AML-193 (cell line): ENCODE measurements at places on chromosomes 1 and 21.
A peak's percentile ranks its signal among the peaks of the same experiment; 100 is the strongest.

DNA sequence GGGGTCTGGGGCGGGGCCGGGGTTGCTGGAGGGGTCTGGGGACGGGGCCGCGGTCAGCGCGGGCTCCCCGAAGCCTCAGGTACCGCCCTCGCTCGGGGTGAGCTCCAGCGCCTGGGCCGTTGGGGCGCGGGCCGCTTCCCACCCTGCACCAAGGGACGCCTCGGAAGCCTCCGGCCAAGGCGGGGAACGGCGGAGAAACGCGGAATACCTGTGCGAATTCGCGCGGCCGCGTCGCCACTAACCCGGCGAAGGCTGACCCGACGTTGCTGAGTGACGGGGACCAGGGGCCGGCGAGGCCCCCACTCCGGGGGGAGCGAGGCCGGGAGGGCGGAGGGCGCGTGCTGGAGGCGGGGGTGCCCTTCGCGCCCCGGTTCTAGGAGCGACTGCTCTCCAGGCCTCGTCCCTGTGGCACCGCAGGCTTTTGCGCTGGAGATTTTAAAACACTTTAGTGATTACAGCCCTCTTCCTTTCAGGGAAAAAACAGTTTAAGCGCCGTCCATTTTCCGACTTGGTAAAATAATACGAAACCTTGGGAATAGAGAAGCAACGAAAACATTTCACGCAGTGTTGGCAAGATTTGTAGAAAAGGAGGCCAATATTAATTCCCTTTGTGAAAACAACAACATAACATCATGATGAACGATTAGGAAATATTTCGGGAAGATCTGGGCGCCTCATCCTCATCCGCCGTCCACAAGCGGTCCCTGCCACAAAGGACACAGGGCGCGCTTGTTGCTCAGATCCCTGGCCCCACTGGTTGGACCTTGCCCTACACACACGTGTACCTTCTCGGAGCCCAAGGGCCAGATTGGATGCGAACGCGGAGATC is 971 bp upstream of the GNG4 start:
- DNase-seq = no peak

GRCh38 chr1:161307230-161307768 is 2.5 kb downstream of the MPZ start:
- no peak for DNase-seq

GRCh38 chr1:153750026-153750995 is 22.5 kb downstream of the INTS3 start:
- DNase-seq = no peak

DNA sequence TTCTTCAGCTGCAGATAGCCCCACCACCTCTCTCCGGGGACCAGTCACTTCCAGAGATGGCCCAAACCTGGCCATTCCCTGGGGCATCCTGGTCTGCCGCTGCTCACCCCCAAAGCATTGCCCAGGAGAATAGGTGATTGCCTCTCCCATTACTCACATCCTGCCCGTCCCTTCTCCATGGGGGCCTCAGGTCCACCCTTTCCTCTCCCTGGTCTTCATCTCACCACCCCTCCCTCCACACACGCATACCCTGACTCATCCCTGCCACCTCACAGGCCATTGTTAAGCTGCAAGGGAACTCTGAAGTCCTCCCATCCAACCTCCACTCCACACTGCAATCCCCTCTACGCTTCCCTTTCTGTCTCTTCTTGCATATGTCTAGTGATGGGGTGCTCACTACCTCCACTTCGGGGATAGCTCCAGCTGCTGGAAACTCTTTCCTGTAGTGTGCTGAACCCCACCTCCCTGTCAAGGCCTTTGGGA is at the start of gene PLEKHG5:
Gene PLEKHG5 (minus strand): TSS at position 188 of the 483 bp plus-strand sequence. CDS start 14,096 bp downstream, outside the sequence.
- no peak for DNase-seq

GRCh38 chr21:14706712-14707510 is 160.8 kb upstream of the SAMSN1 start:
- no peak for DNase-seq

- no peak for DNase-seq
These were observed 57.1 kb downstream of the ZC3H11B start for GRCh38 chr1:219555806-219556205.

DNA sequence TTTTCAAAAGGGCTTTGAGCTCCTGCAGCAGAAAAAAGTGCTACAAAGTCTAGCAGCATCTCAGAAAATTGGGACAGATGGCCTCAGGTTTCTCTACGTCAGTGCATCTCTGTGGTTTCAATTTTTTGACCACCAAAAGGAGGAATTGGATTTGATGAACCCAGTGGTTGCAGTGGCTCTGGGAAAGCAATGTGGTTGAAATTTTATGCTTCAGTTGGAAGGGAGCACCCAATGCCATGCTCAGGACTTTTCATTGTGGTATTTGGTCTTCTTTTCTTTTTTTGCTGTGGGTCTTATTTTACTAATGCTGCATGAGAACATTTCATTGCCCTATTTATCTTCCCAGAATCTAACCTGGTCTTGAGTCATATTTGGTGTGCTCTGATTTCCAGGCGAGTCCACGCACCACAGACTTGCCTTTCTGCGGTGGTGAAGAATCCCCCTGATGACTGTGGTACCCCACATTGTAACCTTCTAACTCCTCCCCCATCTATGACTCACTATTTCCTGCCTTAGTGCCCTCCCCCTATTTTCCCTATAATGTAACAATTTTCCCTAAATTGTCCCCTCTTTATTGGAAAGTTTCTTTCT is 56.7 kb downstream of the S1PR1 start:
- no peak for DNase-seq

GRCh38 chr1:33349081-33349759 is 28.3 kb upstream of the A3GALT2 start:
- DNase-seq = peak; percentile 21

GRCh38 chr1:247445526-247446356 is 12.2 kb downstream of the OR2B11 start:
- DNase-seq = no peak

DNA sequence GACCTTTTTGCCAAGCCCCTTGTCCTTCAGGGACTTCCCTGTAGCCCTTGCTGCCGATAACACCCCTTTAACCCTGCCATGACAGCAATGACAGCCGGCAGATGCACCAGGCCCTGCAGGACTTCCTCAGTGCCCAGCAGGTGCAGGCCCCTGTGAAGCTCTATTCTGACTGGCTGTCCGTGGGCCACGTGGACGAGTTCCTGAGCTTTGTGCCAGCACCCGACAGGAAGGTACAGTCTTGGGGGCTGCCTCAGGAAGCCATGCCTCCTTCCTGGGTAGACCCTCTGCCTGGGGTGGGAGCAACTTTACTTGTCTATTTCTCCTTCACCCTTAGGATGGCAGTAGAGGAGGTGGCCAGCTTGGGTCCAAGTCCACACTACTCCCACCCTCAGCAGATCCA is 16.1 kb upstream of the PADI6 start:
- DNase-seq = no peak

- DNase-seq = no peak
These were observed 56.1 kb upstream of the MRPS6 start for GRCh38 chr21:34017039-34017961.

GRCh38 chr1:203878422-203878821 is 17.0 kb downstream of the SNRPE start:
- DNase-seq = no peak

GRCh38 chr1:50378770-50379169 is 44.5 kb downstream of the DMRTA2 start:
- no peak for DNase-seq

GRCh38 chr1:211335522-211336157 is 9.0 kb downstream of the TRAF5 start:
- no peak for DNase-seq

DNA sequence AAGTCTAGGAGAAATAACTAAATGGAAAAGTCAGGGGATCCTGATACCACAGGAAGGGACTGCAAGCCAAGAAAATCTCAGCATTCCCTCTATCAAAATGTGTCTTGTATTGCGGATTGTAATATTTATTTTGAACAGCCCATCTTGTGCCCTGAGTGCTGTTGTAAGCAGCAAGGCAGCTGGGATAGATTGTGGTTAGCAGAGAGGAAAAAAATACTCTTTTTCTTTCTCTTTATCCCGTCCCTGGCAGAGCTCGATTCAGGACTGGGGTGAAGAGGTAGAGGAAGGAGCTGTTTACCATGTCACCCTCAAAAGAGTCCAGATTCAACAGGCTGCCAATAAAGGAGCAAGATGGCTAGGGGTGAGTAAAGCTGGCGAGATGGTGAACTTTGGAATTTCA is 1.2 kb downstream of the RGL1 start:
- no peak for DNase-seq

DNA sequence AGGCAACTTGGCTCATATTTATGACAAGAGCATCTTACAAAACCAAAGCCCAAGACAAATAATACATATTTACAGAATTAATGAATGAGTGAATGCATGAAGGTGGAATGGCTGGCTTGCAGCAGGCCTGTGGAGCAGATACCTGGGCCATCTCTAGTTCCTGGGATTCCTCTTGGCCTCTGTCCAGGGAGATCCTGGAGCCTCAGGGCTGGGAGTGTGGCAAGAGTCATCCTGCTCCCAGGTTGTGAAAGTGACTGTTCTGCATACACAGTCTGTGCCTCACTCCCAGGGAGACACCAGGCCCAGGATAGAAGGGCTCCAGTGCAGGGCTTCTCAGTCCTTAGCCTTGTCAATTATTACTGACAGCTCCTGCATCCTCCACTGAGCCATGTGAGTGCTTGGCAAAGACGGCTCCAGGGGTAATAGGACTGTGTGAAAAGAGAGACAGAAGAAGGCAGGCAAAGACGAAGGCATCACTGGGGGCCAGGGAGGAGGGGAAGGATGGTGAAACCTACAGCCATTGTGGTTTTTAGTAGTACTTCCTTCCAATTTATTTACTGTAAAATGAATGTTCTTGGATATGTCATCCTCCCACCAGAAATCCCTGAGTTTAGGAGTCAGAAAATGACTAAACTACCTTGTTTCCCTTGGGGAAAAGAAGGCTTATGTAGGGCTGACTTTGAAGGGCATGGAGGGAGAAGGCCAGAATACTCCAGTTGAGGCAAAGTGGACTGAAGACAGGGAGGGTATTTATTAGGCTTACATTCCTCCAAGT is 14.3 kb upstream of the KPRP start:
- no peak for DNase-seq

- DNase-seq = no peak
These were observed 187.1 kb upstream of the NFIA start for GRCh38 chr1:60895252-60895651.

DNA sequence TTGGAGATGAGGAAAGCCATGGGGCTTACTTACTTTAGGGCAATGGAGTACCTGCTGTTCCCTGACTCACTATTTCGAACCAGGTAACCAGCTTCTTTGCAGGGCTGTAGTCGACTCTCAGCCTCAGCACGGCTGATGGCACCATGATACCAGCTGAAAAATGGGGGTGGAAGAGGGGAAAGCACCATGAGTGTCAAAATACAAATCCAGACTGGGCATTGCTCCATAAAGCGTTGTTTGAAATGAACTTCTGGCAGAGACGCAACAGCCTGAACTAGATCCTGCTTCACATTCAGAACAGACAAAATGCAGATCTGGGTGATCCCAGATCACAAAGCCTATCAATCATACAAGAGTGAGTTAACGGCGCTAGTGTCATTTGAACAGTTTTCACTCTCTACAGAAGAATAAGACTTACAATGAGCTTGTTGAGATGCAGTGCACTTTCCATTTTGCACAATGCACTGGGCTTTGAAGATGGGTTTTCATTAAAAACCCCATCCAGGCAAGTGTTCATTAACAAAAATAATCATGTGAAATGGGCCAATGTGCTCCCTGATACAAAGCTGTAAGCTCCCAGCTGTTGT is 16.0 kb upstream of the TDRD10 start:
- no peak for DNase-seq

GRCh38 chr1:24963099-24963872 is 33.2 kb upstream of the RUNX3 start:
- DNase-seq = no peak

GRCh38 chr1:163054181-163054591 is 15.0 kb upstream of the RGS4 start:
- DNase-seq = no peak

GRCh38 chr1:183773482-183774274 is 31.2 kb upstream of the RGL1 start:
- DNase-seq = no peak

DNA sequence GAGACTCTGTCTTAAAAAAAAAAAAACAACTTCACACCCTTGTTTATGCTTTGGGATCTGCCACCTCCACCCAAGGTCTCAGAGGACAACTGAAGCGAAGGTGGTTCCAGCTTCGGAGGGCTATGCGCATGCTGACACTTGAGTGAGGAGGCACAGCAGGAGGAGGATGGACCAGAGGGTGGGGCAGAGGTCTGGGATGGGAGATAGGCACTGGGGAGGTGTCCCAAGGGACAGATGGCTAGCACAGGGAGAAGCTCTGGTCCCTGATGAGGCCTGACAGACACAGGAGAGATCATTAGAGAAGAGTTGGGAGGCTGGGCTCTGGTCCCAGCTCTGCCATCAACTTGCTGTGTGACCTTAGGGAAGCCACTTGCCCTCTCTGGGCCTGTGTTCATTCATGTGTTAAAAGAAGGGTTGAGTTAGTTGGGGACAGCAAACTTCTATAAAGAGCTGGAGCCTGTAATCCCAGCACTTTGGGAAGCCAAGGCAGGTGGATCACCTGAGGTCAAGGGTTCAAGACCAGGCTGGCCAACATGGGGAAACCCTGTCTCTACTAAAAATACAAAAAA is 16.8 kb downstream of the E2F2 start:
- DNase-seq = no peak

- peak; percentile 50 for DNase-seq
These were observed 27.7 kb downstream of the FMO2 start for GRCh38 chr1:171212607-171213351.

GRCh38 chr21:35663856-35664606 is 396.3 kb downstream of the SETD4 start:
- no peak for DNase-seq
